Stimulated activated CD8-positive, alpha-beta memory T cell treated with anti-CD3 and anti-CD28 coated beads, Interleukin-7, amount 100 ng/mL, for 48 hours (primary cell): ENCODE measurements at places on chromosomes 2 and 18.

DNA sequence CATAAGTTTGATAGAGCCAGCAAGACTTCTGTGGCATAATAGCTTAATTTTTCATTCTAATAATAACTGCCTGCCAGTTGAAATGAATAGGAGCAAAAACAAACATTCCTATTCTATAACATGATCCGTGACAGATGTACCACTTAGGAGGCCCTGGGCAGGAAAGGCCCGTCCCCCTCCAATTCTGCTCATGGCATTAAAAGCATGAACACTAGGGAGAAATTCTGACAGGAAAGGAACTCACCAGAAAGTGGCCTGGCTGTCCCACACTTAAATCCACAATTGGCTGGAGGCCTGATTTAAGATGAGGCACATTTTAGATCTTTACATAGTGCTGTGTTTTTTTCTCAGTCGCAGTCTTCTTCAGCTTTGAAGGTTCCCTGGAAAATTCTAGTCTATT lies 261.9 kb upstream of the ETAA1 start:
- DNase-seq, result no peak

DNA sequence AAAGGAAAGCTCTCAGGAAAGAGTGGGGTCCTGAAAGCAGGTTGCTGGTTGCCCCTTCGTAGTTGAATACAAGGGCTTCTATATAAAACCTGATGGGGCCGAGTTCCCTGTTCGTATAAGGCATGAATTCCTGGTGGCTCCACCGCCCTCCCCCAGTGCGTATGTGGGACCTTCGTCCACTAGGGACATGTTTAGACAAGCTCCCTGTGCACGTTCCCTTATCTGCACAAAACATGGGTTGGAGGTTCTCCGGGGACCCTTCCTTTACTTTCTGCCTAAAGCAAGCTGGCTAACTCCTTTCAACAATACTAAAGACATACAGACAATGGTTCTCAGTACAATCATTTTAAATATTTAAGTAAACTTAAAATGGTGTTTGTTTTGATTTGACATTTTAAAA lies 8.0 kb downstream of the CLUL1 start:
- DNase-seq, result no peak

- DNase-seq, result no peak
Observed at GRCh38 chr2:131093696-131094462, 619 bp upstream of the FAM168B start.

DNA sequence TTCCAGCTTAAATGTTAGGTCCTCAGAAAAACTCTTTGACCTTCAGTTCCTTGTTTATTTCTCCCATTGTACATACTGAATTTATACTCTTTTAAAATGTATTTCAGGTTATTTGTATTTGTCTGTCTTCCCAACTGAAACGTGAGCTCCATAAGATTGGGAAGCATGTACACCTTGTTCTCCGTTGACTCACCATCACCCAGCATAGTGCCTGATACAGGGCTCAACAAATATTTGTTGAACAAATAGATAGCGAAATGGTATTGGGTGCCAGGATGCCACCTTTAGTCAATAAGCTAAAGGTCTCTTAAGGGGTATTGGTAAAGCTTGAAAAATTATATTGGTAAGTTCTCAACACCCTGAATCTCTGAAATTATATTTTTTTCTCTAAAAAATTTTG lies 1841.3 kb upstream of the CELF4 start:
- no peak for DNase-seq

DNA sequence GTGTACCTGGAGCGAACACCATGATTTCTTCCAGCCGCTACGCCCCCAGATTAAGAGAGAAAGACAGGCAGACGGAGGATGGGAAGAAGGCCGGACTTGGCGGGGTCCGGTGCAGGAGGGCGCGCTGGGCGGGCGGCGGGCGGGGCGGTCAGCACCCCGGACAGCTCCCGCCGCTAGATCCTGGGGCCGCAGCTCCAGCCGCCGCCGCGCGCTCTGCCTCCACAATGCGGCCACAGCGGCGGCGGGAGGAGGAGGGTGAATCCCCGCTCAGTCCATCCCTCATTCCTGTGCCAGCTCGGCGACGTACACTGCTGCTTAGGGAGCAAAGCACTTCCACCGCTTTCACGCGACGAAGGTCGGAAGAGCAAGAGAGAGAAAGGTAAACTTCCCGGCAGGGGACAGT lies at the start of gene AKAIN1:
Gene AKAIN1, minus strand, starts transcription at position 226 of the 403 bp plus-strand sequence. Its CDS starts 204 bp downstream, at position 22.
- no peak for DNase-seq

DNA sequence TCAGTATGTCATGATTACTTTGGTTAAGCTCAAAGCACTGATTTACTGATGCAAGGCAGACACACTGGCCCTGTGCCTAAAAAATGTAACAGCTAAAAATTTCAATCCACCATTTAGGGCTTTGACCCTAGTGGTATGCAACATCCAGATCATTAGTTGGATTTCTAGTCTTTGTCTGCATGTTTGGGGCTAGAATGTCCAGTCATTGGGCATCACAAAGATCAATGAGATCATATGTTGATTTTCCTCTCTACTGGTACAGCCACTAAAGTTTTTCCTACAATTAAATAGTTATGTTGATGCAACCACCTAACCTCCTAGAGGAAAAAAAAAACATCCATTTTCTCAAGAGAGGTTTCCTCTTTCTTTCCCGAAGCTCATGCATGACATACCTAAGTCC lies 53.4 kb upstream of the REV1 start:
- no peak for DNase-seq

GRCh38 chr2:13006426-13006825 lies 289.7 kb downstream of the TRIB2 start:
- DNase-seq, result no peak

DNA sequence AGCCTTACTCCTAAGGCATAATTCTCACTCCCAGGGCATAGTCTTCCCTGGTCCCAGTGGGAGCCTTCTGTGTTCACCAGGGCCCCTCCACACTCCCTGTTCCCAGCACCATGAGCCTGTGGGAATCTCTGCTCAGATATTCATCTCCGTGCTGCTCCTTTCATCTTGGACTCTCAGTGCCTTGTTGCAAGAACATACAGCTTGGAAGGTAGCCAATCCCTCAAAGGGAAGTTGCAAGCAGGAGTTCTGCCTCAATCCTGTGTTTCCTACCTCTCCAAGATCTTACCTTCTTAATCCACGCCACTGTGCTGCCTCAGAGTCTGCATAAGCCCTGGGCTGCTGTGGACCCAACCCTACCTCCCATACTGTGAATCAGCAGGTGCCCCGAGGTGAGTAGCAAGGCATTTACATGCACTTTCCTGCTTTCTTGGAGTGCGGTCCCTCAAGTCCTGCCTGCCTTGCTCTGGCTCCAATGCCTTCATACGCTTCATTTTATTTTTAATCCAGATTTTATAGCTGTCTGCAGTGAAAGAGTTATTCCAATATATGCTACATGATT lies 413.8 kb upstream of the RAB6C start:
- no peak for DNase-seq
